ENCODE measurements at places on chromosomes 16 and 17.

DNA sequence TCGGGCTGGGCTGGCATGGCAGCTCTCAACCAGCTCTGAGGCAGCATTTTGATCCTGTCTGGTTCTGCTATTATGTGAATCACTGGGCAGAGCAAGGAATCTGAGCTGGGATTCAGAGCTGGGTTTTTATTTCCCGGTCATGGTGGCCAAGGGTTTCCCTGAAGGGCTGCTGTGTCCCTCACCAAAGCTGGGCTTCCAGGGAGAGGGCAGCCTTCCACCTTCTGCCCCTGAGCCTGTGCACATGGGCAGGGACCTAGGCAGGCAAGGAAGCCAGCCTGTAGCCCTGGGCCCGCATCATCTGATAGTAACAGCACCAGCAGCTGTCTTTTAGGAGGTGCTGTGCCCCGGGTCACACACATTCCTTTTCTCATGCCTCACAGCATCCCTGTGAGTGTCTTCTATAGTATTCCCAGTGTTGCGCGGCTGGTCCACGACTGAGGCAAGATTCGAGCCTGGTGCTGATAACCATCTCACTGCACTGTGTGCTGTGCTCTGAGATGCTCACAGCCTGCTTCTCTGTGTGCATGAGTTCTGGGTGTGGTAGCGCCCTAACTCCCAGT is 85.3 kb upstream of the PLCG2 start:
- no peak for DNase-seq

- DNase-seq, result no peak
These were observed 430.3 kb upstream of the GOT2 start for GRCh38 chr16:59164461-59164860.

- no peak for DNase-seq
These were observed 36.3 kb downstream of the GRB7 start for GRCh38 chr17:39774047-39774446.

GRCh38 chr16:71467810-71468209 is 5.8 kb upstream of the ZNF23 start:
- DNase-seq, result no peak

- no peak for DNase-seq
These were observed 847.4 kb upstream of the SOX9 start for GRCh38 chr17:71273441-71273840.

Measured in NCI-H1930 (cell line).